ENCODE measurements at places on chromosomes 4 and X.
A peak's percentile ranks its signal among the peaks of the same experiment; 100 is the strongest.

GRCh38 chr4:22754116-22754515 lies 61.4 kb downstream of the GBA3 start:
- H3K27me3 ChIP-seq, result no peaks in the 10 kb centered on the region
- H3K4me1 ChIP-seq, result no peaks in the 10 kb centered on the region
- no peak overlapping the region for H3K27ac ChIP-seq
- no peak overlapping the region for H3K4me3 ChIP-seq
- DNase-seq, result no peak
- H3K36me3 ChIP-seq, result no peaks in the 10 kb centered on the region

- no peak overlapping the region for H3K27ac ChIP-seq
- no peaks in the 10 kb centered on the region for H3K36me3 ChIP-seq
- DNase-seq, result peak; percentile 13
Observed at GRCh38 chrX:128975745-128976144, 547.5 kb downstream of the SMARCA1 start.

DNA sequence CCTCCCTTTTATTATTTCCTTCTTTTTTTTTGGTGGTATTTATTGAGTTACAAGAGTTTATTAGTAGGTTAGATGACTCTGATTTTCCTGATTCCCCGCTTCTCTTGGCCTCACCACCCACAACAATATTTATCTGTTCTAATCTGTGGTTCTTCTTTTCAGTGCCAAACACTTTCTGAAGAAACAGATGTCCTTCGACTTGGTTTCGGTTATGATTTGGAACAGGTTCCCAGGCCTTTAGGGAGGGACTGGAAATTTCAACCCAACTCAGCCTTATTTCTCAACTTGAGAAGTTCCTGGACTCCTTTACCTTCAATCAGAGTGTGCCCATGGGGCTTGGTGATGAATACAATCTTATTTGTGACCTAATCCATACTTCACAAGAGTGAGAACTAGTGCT lies 108.1 kb downstream of the UCHL1 start:
- no peaks in the 10 kb centered on the region for H3K4me1 ChIP-seq
- no peak overlapping the region for H3K4me3 ChIP-seq
- H3K27me3 ChIP-seq, result peaks cover 9% of the 10 kb centered on the region
- H3K36me3 ChIP-seq, result no peaks in the 10 kb centered on the region
- no peak for DNase-seq
- no peak overlapping the region for H3K27ac ChIP-seq

DNA sequence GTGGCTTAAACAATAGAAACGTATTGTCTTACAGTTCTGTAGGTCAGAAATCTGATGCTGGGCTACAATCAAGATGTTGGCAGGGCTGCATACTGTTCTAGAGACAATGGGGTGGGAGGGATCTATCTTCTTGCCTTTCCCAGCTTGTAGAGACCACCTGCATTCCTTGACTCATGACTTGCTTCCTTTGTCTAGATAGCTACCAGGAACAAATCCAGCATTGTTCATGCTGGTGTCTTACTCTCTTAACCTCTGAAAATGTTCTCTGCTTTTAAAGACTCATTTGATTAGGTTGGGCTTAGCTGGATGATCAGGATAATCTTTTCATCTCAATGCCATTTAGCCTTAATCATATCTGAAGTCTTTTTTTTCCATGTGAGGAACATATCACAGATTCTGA lies 169.0 kb downstream of the ZNF330 start:
- H3K27ac ChIP-seq, result no peak overlapping the region
- no peak for DNase-seq
- H3K36me3 ChIP-seq, result no peaks in the 10 kb centered on the region
- H3K4me3 ChIP-seq, result no peak overlapping the region
- H3K27me3 ChIP-seq, result no peaks in the 10 kb centered on the region

- no peaks in the 10 kb centered on the region for H3K36me3 ChIP-seq
- H3K27ac ChIP-seq, result no peak overlapping the region
- DNase-seq, result no peak
- no peak overlapping the region for H3K4me3 ChIP-seq
Observed at GRCh38 chr4:41644288-41644914, 104.1 kb downstream of the PHOX2B start.

DNA sequence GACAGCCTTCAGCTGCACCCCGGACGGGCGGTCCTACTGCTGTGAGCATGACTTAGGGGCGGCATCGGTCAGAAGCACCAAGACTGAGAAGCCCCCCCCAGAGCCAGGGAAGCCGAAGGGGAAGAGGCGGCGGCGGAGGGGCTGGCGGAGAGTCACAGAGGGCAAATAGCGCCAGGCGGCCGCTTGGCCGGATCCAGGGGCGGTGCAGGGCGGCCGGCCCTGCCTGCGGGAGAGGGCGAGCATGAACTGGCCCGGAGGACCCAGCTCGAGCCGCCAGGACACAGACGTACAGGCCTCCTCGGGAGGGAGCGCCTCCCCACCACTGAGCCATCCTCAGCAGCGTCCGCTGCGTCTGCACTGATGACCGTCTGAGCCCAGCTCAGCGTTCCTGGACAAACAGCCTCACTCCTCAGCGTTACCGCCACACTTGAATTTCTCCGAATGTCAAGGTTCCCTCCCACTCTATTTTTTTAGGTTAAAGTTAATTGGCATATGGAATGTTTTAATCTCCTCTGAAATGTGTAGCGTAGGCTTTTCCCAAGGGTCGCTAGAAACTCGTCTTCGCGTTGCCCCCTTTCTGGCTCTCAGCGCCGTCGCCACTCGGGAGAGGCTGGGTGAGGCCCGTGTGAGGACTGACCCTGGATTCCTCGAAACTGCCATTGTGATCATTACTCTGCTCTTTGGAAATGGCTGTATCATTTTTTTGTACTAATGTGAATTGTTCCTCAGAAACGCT lies 29.9 kb downstream of the NELFA start:
- no peak overlapping the region for H3K4me3 ChIP-seq
- H3K27me3 ChIP-seq, result no peaks in the 10 kb centered on the region

DNA sequence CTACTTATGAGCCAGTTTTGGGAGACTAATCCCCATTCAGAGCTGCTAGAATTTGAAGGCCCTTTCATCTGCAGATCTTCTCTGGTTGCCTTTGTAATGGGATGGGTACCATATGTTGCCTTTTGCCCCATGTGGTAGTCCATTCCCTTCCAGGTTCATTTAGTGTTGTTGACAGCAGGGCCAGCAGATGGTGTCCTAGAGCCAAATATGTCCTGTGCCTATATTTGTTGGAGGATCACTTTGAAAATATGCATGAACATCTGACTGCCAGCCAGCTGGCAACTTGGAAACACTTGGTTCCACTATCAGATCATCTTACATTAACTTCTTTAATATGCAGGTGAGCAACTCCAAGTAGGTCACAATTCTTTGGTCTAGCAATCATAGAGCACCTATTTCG lies 30.4 kb downstream of the CFAP299 start:
- no peak overlapping the region for H3K27ac ChIP-seq
- H3K27me3 ChIP-seq, result peaks cover 2% of the 10 kb centered on the region
- peaks cover 3% of the 10 kb centered on the region for H3K4me1 ChIP-seq

DNA sequence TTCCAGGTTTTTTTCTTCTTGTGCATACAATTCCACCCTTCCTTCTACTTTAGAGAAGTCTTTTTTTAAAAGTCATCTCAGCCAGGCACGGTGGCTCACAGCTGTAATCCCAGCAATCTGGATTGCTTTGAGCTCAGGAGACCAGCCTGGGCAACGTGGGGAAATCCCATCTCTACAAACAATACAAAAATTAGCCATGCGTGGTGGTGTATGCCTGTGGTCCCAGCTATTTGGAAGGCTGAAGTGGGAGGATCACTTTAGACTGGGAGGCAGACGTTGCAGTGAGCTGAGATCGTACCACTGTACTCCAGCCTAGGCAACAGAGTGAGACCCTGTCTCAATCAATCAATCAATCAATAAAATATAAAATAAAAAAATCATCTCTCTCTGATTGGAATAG lies 14.8 kb downstream of the ELOVL6 start:
- no peaks in the 10 kb centered on the region for H3K27me3 ChIP-seq
- no peak for DNase-seq
- H3K27ac ChIP-seq, result no peak overlapping the region
- H3K4me3 ChIP-seq, result no peak overlapping the region
- no peaks in the 10 kb centered on the region for H3K36me3 ChIP-seq

GRCh38 chrX:123189338-123189737 lies 5.3 kb downstream of the GRIA3 start:
- H3K27ac ChIP-seq, result no peak overlapping the region
- H3K27me3 ChIP-seq, result no peaks in the 10 kb centered on the region
- DNase-seq, result no peak

Data from CD4-positive, CD25-positive, alpha-beta regulatory T cell (primary cell).